Urinary bladder (tissue), 4 donors: ENCODE measurements at places on chromosomes 16 and 17.

- no peak for DNase-seq
Measured at GRCh38 chr17:73533127-73533526, 111.1 kb downstream of the SDK2 start.

- no peak for DNase-seq
Measured at GRCh38 chr17:40074175-40074512, 11.4 kb downstream of the THRA start.

DNA sequence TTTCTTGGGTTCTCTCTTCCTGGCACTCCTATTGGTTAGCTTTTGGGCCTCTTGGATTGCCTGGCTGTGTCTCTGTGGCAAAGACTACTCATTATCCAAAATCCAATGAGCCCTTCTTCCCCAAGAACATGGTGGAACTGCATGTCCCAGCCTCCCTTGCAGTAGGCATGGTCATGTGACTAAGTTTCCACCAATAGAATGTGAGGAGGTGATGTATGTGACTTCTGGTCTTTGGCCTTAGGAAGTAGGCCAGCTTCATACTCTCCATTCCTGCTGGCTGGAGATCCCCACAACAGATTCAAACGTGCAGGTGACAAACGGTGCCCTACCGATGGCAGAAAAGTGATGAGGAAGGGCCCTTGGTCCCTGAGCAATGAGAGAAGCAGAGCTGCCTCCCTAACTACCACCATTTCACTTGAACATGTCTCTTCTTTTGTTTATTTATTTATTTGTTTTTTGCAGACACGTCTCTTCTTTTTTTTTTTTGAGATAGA lies 17.3 kb upstream of the SPN start:
- no peak for DNase-seq

DNA sequence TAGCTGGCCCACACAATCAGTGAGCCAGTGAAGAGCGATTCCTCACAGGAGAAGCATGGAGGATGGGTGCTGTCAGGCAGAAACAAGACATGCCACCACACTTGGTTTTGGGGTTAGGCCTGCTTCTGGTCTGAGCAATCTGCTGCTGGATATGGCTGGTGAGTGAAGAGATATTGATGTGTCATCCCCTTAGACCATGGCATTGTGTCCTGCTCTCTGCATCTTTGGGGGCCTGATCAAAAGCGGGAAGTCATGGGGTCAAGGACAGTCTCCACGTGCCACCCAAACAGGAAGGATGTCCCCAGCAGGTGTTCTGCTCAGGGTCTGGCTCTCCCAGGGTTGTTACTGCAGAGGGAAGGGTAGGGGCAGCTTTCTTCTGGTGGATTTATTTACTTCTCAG lies 140.7 kb downstream of the PRKCB start:
- no peak for DNase-seq

DNA sequence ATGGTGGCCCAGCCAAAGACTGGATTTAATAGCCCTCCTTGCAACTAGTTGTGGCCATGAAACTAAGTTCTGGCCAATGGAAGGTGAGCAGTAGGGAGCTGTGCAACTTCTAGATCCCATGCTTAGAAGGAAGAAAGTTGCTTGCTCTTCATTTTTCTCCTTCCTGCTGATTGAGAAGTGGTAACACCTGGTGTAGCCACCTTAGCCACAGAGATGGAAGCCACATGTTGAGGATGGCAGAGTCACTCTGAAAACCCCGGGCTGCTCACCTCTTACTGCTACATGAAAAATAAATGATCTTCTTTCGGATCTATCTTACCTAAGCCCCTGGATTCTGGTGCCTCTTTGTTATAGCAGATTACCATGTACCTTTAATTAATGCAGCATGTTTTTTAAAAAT lies 10.3 kb upstream of the ATP5MC1 start:
- no peak for DNase-seq
